ENCODE measurements at places on chromosomes 4 and X.

- DNase-seq, result no peak
These were observed 40.3 kb upstream of the TFDP3 start for GRCh38 chrX:133258481-133258880.

DNA sequence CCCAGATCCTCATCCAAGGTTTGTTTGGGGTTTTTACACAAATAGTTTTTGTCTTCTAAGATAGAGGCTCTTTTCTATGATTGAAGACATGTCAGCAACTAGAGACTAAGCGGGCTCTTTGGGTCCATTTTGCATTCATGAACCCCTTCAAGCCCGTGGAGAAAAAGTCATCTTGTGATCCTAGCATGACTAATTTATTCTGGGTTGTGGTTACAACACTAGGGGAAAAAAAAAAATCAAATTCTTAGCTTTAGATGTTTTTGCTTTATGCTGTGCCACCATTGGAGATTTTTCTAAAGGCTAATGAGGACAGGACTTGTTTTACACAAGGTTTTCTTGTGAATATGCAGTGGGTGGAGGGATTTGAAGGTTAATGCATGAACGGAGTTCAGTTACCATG is 440.0 kb downstream of the PCDH7 start:
- DNase-seq, result no peak

GRCh38 chr4:184096561-184097240 is 121.0 kb downstream of the ENPP6 start:
- DNase-seq, result no peak

DNA sequence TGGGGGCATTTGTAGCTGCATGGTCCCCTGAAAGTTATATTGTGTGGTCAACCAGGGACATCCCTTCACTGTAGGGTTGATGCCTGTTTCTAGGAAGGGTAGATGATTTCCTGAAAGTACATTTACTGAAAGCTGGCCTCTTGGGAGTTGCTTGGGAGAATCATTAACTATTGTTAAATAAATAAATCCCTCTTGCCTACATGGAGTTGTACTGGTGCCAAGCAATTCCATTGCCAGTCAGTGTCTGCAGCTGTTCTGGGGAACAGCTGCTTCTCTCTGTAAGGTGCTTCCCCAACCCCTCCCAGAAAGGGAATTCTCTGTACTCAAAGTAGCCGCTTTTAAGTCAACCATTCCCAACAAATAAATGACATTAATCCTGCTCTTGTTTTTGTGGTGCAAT is 51.1 kb downstream of the C4orf51 start:
- no peak for DNase-seq

- DNase-seq, result peak; percentile 6
These were observed 242.2 kb upstream of the CTSO start for GRCh38 chr4:156195914-156196313.

- no peak for DNase-seq
These were observed 32.8 kb downstream of the ACOX3 start for GRCh38 chr4:8407756-8408155.

DNA sequence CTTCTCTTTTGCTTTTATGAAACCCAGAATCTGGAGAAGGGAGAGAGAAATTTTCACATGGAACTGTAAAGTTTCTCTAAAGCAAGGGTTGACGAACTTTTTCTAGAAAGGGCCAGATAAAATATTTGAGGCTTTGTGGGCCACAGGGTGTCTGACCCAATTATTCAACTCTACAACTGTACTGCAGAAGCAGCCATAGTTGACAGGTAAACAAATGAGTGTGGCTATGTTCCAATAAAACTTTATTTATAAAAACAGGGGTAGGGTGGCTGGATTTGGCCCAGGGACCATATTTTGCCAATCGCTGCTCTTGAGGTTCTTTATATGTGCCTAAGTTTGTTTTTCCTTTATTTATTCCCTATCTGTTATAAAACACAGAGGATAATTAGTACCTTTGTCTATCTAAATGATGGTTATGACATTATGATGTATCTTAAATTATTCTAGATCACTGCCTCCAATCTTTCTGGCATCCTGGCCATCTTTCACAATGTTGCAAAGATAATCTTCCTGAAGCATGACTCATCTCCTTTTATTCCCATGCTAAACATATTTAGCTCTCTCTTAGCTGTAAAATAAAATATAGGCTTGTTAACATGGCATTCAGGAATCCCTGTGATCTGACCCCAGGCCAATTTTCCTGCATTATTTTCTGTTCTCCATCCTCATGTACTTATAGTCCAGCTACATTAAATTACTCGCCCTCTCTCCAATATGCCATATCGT is 106.8 kb upstream of the CBLL2 start:
- no peak for DNase-seq

DNA sequence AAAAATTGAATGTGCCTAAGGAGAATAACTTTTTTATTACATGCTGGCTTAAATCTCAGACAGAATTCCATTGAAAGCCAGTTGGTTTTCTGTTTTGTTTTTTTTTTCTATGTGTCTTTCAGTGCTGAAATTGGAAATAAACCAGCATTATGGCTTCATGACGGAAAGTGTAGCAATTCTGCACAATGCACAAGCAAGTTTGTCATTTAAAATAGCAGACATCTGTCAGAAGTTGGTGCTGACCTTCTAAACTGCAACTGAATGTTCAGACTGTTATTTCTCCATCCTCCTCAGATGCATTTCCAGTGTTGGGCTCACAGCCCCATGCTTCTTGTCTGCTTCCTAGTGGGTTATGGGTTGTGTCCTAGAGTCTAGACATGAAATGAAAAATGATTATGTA is 107.2 kb upstream of the LIMCH1 start:
- no peak for DNase-seq

- no peak for DNase-seq
These were observed 1.0 kb upstream of the PLA2G12A start for GRCh38 chr4:109730619-109731545.

- no peak for DNase-seq
These were observed 122.9 kb downstream of the PDLIM5 start for GRCh38 chr4:94574616-94575015.

- DNase-seq, result no peak
These were observed 202.3 kb downstream of the PARM1 start for GRCh38 chr4:75135068-75135825.

- no peak for DNase-seq
These were observed 144.4 kb downstream of the NHS start for GRCh38 chrX:17519358-17519757.

DNA sequence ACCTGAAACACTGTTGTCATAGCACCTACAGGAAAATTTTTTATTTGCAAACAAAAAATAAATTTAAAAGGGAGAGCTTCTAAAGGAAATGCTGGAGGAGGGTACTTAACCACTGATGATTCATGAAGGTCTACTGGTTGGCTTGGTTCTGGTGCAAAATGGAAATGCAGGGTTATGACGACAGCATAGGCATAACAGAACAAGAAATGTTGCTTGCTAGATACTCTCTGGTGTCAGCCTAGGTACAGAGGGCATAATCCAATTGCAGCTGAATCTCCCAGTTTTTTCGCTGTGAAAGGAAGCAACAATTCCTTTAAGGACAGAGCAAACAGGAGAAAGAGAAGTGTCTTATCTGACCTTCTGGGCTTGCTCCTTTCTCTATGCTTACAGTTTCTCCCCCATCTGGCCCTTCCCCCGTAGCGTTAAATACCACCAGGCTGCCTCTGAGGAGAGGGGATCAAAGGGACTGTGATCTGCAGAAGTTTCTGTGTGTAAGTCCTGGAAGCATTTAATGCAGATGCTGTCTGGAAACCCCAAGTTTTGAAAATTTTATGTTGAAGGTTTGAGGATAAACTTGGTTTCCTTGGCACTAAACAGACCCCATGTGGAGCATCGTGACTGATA is 23.7 kb upstream of the CASK start:
- DNase-seq, result no peak

GRCh38 chrX:24025741-24026403 is 1.1 kb downstream of the KLHL15 start:
- peak; percentile 60 for DNase-seq

DNA sequence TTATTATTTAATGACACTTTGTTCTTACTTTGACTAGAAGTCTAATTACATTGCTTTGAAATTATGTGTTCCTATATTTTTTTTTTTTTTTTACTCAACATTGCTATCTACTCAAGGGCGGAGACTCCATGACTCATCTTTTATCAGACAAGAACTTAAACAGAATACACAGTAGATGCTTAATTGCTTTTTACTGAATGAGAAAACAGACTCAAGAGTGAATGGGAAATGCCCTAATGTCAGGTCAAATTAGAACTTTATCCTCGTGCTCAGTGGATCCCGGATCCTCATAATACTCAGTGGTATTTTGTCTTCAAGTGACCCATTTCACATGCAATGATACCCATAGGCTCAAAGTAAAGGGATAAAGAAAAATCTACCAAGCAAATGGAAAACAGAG is 954.5 kb upstream of the IGFBP7 start:
- no peak for DNase-seq

GRCh38 chrX:21932292-21933002 is 8.1 kb upstream of the SMS start:
- peak; percentile 65 for DNase-seq

- DNase-seq, result no peak
These were observed 7.3 kb downstream of the AIFM1 start for GRCh38 chrX:130158311-130158710.

DNA sequence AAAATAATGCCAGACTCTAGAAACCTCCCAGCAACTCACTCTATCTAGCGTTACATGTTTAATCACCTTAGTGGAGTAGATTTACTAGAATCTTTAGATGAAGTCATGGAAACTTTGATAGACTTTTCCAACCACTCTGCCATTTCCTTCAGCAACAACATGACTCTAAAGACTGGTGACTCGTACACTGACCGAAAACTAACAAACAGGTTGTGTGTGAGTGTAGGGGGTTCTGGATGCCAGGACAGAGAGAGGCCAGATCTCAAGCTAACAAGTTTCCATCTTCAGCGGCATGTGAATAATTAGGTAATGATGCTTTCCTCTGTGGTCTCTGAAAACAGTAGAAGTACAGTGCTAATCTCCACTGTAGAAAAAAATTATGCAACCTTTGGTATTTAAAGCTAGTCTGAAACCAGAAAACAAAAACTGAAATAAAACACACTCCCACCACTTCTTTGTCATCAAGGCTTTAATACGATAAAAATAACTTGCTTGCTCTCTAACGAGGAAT is 286.4 kb downstream of the PRDM5 start:
- no peak for DNase-seq

GRCh38 chr4:158581161-158581560 is 59.5 kb downstream of the RXFP1 start:
- no peak for DNase-seq

DNA sequence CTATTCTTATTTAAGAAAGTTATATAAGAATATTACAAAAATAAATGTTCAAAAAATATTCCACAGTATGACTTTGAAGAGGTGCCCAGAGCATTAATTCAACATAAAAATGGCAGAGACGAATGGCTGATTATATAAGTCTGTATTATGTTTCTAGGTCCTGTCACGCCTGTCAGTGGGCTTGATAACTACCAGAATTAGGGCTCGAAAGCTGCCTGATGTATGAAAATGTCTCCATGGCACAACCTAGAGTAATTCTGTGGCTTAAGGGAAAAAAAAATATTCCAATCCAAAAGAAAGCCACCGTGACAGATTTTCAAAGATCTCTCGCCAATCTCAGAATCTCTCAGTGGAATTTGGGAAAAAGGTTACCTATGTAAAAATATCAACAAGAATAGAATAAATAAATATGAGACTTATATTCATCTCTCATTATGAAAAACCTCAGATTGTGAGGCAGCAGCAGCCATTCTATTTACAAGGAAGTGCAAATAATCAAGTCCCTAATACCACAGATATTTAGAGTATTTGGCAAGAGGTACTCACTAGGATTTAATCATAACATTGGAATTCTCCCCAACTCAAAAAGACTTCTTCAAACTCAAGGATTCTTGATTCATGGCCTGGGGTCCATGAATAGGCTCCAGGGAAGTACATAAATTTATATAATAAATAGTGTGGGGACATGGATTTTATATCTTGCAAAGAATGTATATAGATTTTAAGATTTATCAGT is 489.1 kb upstream of the INTU start:
- DNase-seq, result no peak

DNA sequence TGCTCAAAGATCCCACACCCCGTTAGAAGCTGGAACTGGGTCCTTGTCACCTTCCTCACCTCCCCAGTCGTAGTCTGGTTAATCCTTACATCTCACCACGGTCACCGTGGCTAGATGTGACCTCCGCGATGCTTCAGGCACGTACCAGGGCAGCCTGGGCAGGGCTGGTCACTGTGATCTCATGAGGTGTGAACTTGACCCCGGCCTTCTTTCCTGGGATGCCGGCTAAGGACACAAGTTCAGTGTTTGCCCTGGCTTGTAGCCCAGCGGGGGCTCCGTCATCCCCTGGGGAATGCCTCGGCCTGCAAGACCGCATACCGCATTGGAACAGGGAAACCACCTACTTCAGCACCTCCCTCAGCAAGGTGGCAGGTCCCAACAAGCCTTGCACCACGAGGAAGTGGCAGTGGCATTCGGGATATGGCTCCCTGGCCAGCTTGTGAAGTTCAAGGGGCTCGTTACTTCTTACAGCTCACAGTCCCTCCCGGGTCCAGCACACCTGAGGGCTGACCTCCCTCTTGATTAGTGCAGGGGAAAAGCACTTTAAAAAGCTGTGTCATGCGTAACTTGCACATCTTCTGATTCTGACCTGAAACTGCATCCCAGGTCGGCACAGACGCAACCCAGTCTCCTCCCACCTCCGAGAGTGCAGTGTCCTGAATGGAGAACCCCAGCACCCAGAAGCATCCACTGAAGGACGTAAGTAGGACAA is 25.9 kb downstream of the NOP14 start:
- peak; percentile 45 for DNase-seq

DNA sequence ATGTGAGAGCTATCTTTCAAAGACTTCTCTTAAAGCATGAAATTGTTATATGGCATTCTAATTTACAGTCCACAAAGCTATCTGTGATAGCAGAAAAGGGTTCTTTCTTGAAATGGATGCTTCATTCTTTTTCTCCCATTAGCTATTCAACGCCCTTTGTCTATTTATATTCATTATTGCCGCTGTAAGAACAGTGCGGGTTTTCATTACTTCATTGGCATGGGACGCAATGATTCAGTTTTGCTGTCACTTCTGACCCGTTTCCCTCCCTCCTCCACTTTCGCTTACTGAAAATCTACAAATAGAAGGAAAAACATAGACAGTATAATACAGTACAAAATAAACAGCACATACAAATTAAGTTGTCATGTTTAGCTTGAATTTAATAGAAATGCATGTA is 394.6 kb downstream of the PCDH7 start:
- DNase-seq, result no peak

GRCh38 chr4:103915224-103915869 is 195.6 kb upstream of the TACR3 start:
- DNase-seq, result peak; percentile 22

GRCh38 chrX:23792861-23793553 is 10.0 kb downstream of the SAT1 start:
- DNase-seq, result no peak

GRCh38 chr4:88147799-88148217 is 10.6 kb downstream of the ABCG2 start:
- no peak for DNase-seq

DNA sequence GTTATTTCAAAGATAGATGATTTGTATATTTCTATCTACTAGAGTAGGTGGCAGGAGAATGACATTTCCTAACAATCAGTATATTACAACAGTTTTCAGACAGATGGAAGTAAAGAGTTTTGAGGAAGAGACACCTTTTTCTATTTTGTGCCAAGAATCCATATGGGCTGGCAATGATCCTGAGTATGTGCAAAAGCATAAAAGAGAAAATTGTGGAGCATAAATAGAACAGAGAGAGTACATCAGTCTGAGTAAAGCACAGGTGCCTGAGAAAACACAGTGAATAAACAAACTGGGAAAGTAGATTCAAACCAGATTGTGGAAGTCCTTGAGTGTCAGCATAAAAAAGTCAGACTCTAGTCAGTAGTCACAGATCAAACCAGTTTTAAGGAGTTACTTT is 96.8 kb upstream of the WDR44 start:
- DNase-seq, result no peak

GRCh38 chr4:176949029-176949428 is 156.3 kb upstream of the VEGFC start:
- DNase-seq, result no peak
